ENCODE measurements at places on chromosomes 12 and 14.

DNA sequence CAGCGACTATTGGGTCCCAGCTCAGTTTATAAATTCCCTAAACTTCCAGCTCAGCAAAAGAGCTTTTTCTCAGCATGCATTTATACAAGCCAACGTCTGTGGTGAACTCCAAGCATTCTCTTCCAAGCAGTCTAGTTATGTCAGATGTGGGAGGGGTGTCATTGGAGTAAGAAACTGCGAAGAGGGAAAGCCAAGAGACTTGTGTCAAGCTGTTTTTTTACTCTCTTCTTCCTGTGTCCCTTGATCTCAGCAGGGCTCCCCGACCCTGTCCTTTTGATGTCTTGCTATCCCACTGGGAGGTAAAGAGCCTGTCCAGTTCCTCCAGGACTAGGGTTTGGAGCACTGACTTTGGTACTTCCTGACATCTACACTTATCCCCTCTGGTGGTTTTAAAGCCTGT is 69.0 kb downstream of the PPM1H start:
- DNase-seq, result no peak

GRCh38 chr12:14993117-14993516 is 20.3 kb downstream of the PDE6H start:
- DNase-seq, result no peak

DNA sequence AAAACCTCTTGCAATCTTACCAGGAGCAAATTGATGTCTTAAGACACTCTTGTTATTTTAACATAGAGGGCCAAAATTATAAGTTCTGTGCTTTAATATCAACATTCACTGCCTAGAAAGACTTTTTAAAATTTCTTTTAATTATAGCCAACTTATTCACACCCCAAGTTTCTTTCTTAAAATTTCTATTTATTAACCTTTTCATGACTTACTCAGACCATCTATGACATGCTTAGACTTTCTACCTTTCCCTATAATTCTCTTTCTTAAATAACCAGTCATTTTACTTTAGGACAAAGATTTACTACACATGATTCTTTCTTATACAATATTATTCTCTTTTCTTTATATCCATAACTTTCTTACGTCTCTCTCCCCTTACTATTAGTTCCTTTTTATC is 220.4 kb downstream of the NUBPL start:
- no peak for DNase-seq

DNA sequence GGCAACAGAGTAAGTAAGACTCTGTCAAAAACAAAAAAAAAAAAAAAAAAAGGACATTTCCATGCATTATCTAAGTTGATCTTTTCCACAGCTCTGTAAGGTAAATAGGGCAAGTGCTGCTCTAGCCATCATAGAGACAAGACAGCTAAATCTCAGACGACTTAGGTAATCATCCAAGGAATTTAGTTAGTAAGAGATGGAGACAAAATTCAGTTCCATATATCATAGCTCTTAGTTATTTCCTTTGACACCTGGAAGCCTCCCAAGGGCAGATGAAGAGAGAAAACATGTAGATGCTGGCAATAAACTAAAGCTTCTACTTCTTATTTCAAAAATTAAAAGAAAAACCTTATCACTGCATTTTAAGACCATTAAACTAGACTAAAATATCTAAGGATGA is 48.7 kb downstream of the ST8SIA1 start:
- DNase-seq, result no peak

- no peak for DNase-seq
Observed at GRCh38 chr14:41743140-41743539, 136.5 kb downstream of the LRFN5 start.

DNA sequence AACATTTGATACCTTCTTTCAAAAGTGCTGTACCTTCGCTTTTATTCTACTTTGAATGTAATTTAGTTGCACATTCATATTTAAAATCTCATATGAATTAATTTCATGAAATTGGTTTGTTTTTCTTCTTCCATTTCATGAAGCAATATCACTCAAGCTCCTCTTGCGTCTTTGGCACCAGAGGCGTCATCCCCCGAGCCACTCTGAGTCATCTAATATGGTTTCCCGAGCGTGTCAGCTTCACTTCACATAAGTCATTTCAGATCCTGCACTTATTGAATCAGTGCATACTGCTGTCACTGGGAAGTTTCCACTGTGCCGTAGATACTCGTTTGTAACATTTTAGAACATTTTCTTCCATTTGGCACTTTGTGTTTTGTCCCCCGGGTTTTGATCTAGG is 105.6 kb downstream of the SLC25A47 start:
- DNase-seq, result no peak

- no peak for DNase-seq
Observed at GRCh38 chr12:102462795-102463465, 17.4 kb downstream of the IGF1 start.

DNA sequence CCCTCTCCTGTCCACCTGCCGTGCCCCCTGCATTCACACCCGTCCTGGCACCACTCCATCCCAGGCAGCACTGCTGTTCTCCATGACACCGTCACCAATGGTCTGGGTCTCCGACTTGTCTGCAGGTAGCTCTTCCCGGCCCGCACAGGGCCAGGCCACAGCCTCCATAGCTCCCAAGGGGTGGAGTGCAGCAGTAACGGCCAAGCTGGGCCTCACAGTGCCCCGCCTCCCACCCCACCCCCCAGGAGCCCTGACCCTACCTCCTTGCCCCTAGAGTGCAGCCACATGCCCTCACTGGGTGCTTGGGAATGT is 12.9 kb downstream of the FBRSL1 start:
- DNase-seq, result no peak

DNA sequence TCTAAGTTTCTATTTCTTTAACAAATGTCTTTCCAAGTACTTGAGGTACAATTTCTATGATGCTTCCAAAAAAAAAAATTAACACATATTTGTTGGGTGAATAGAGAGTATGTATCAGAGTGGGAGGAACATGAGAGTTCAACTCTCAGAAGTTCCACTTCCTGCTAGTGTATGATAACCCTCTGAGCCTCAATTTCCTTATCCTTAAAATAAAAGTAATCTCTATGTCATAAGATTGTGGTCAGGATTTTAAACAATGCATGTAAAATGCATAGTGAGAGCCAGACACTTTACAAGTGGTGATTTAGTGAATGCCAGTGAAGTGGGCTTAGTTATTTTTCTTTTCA is 270.3 kb upstream of the AMIGO2 start:
- DNase-seq, result no peak

GRCh38 chr12:49750027-49750995 is 9.0 kb downstream of the TMBIM6 start:
- no peak for DNase-seq

GRCh38 chr12:42281844-42282243 is 43.8 kb upstream of the YAF2 start:
- DNase-seq, result no peak

GRCh38 chr12:71873821-71874220 is 34.3 kb downstream of the TBC1D15 start:
- DNase-seq, result no peak

DNA sequence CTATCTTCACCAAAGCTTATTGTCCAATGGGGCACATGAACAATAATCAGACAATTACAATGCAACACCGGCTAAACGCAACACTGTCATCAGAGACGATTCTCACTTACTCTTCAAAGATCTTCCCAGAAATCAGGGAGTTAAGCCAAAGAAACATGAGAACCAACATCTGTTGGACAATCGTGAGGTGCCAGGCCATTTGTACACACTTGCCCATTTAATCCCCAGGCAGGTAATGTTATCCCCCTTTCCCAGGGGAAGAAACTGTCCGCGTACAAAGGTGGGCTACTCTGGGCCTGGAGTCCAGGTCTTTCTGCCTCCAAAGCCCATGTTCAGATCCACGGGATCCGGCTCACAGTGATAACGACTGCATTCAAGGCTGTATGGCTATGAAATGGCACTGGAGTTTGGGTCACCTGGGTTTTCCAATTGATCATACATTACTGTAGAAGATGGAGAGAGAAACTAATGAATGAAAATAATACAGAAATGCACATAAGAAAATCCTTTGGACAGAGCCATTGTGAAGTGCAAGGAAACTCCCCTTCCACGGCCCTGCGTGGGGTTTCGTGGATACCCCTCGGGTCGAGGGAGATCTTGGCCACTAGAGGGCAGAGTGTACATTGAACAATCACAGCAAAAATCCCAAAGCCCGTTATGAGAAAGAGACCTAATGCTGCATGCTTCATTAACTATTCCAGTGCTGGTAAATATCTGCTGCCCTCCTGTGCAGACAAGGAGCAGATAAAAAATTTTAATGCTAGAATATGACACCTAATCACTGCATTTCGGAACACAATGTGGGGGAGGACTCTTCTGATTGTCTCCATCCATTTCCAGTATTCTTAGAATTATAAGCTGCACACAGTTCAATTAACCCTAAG is 111.4 kb downstream of the EGLN3 start:
- peak; percentile 7 for DNase-seq

GRCh38 chr12:98224584-98225221 is 290.7 kb upstream of the TMPO start:
- DNase-seq, result no peak

GRCh38 chr14:92886337-92886736 is 36.6 kb upstream of the CHGA start:
- no peak for DNase-seq

GRCh38 chr12:4665236-4665635 is 16.3 kb downstream of the NDUFA9 start:
- DNase-seq, result no peak

GRCh38 chr14:74638966-74639365 is 26.9 kb upstream of the LTBP2 start:
- no peak for DNase-seq

DNA sequence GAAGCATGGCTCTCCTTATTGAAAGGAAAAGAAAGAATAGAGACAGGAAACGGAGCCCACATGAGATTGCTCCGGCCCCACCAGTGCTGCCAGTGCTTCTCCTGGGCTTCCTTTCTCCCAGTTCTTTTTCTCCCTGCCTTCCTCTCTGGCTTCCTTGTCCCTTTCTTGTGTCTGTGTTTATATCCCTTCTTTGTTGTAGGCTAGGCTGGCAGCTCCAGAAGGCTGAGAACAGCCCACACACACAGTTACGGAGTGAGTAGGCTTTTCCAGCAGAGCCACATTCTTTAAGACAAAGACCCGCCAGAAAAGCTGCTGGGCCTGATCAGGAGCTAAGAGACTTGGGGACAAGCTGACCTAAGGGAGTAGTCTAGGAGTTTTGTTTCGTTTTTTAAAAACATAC is 13.0 kb downstream of the CIPC start:
- no peak for DNase-seq

DNA sequence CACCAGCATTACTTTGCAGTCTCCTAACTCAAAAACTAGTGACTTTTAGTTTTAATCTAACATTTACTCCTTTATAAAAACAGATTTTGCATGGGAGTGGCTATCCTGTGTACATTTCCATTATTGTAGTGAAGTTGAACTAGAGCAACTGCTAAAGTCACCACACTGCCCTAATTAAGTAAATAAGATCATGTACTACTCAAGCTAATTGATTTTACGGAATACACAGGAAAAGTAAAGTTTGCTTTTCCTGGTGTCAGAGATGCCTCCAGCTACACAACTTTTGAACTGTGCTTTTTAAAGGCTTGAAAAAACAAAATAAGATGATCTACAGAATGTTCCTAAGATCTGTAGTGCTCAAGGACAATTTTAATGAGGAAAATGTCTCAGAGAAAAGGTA is 50.4 kb upstream of the ATP2A2 start:
- no peak for DNase-seq

- no peak for DNase-seq
Observed at GRCh38 chr14:101980700-101981099, 16.3 kb downstream of the DYNC1H1 start.

DNA sequence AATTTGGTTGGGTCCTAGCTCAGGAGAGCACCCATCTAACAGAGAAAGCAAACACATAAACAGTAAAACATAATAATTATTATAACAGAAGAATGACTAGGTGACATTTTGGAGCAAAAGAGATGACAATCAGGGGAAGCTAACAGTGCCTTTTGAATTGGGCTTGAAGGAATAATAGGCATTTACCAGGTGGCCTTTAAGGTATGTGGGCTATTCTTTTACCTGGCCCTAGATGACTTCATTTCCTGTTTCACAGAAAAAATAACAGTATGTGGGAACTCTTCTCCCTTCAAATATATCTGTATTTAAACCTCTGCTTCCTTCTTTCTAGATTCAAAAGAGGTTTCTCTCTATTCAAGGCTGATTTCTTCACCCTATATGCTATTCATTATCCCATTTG is 3.8 kb downstream of the IRAK4 start:
- no peak for DNase-seq

DNA sequence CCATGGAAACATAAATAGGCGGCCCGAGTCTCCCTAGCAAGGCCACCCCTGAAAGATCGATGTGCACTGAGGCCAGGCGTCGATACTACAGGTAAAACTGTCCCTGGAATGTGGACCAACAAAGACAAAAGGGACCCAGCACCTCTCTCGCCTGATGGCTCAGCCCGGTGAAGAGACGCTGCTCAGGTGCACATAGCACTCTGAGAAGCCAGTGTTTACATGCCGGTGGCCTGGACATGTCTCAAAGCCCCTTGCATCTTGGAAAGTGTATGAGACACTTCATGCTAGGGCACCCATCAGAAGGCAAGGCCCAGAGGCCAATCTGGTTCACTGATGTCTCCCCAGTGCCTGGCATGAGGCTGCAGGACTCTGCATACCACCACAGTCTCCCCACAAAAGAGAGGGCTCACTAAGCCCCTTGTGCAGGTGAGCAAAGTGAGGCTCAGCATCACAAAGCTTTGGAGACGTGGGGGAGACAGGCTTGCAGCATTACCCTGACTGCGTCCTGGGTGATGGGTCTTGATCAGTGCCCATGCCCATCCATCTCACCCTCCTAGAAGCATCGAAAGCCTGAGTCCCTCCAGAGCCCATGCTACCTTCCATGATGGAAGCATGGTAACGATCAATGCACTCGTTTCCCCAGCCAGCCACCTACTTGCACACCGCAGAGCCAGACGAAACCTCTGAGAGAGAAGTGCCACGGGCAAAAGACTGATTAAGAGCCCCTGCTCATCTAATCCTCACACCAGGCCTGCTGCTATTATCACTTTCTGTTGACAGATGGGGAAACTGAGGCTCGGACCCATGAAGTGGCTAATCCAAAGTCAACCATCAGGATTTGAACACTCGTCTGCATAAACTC is 16.1 kb downstream of the BCL11B start:
- DNase-seq, result no peak

- DNase-seq, result no peak
Observed at GRCh38 chr12:56688846-56689109, 694 bp upstream of the PTGES3 start.

- DNase-seq, result no peak
Observed at GRCh38 chr12:130117701-130118100, 44.6 kb upstream of the FZD10 start.
